Activated CD4-positive, CD25-positive, alpha-beta regulatory T cell (primary cell): ENCODE measurements at places on chromosomes 7 and 10.

GRCh38 chr10:107011105-107011504 lies 153.4 kb downstream of the SORCS1 start:
- DNase-seq, result no peak

DNA sequence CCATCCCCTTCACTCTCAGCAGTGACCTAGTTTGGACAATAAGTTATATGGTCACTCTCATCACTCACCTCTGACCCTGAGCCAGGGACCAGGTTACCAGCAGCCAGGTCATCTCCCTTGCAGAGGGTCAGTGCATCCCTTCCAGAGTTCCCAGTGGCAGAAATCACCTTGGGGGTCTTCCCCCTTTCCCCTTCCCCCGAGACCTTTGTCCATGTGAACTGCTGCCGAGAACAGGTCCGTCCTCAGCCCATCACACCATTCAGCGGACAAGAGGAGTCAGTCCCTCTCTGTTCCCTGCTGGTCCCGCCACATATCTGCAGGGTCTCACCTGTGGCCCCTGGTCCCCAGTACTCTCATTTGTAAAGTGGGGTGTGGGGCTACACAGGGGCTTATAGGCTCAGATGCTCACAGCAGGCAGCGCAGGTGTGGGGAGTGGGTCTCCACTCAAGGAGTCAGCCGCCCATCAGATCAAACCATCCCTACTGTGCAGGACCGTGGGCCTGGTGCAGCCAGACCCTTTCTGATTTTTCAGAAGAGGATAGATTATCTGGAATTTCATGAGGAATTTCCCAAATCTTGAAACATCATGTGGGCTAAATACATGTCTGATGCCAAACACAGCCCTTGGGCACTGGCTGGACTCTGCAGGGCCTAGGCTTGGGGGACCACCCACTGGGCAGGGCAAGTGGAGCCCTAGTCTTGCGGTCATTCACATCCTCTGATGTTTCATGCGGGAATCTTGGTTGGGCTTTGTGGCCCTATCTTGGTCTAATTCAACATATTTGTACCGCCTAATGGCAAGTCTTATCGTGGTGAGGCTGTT lies 6.5 kb downstream of the DEPP1 start:
- DNase-seq, result no peak

DNA sequence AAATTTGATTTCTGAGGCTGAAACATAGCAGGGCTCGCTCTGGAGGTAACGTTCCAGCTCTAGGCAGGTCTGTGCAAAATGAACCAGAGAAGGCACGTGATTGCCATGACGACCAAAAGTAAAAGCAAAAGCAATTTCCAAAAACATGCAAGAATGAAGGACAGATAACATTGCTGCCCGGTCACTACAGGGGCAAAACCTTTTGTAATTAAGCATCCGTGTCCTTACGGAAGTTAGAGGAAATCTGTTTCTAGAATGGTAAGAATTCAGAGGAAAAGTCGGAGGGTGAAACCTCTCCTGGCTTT lies 2.9 kb downstream of the KLF6 start:
- DNase-seq, result no peak

GRCh38 chr7:10312942-10313341 lies 660.7 kb upstream of the PHF14 start:
- DNase-seq, result no peak

DNA sequence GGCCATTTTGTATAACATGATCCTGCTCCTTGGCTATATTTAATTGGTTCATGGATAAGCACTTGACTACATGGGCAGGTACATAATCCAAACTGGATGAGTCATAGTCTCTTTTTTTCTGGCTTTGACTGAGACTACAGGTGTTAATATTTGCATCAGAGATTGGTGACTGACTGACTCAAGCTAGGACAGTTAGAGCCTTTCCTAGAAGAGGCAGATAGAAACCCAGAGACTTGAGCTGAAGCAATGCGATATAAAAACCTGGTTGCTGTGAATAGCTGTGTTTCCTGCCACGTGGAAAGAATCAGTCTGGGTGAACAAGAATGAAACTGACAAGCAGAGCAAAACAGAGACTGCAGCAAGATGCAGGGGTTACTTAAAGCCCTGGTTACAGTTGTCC lies 81.0 kb downstream of the SAMD9 start:
- no peak for DNase-seq

GRCh38 chr10:124642088-124642710 lies 102.0 kb downstream of the FAM53B start:
- DNase-seq, result no peak

GRCh38 chr10:114077815-114078219 lies 34.2 kb downstream of the ADRB1 start:
- DNase-seq, result no peak

- no peak for DNase-seq
Observed at GRCh38 chr7:82745117-82745516, 301.5 kb upstream of the CACNA2D1 start.

DNA sequence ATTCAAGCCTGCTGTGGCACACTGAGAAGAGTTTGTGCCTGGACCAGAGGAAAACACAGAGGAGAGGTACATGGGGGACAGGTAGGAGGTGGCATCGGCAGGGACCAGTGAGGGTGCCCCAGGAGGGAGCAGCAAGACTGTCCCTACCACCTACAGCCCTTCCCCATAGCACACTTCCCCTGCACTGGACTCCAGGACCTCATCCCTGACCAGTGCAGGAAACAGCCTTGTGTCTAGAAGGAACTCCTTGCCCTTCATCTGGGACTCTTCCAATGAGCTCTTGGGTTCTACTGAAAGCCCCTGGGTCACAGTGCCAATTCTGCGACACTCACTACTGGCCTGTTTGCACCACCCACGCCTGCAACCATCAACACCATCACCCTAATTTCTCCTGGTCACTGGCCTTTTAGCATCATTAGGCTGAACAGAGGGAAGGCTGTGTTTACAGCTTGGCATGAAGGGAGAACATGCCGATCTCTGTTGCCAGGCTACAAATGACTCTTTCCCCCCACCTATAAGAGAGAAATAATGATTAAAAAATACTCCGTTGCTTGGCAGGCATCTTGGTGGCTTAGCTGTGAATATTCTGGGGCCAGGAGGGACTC lies 371.9 kb upstream of the ZMIZ1 start:
- DNase-seq, result no peak

DNA sequence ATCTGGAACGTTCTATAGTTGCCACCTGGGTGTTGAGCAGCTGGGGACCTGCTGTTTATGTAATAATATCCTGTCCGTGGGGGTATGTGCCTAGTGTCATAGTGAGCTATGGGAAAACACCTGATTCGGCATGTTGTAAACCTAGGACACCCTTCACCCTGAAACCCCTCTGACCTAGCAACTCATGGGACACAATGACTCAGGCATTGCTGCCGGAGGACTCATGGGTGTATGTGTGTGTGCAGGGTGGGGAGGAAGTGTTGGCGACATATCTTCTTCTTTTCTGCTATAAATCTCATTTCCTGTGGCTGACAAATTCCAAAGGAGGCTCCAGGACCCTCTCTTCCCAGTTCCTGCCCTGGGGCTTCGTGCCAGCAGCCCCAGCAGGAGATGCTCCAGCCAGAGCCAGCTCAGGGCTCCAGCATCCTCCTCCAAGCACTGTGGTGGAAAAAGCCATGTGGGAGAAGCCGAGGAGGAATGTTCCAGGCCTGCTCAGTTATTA lies 77.0 kb upstream of the PODXL start:
- no peak for DNase-seq

- no peak for DNase-seq
Observed at GRCh38 chr10:78672918-78673317, 395.8 kb upstream of the ZMIZ1 start.
